ENCODE measurements at places on chromosomes 1 and 21.

DNA sequence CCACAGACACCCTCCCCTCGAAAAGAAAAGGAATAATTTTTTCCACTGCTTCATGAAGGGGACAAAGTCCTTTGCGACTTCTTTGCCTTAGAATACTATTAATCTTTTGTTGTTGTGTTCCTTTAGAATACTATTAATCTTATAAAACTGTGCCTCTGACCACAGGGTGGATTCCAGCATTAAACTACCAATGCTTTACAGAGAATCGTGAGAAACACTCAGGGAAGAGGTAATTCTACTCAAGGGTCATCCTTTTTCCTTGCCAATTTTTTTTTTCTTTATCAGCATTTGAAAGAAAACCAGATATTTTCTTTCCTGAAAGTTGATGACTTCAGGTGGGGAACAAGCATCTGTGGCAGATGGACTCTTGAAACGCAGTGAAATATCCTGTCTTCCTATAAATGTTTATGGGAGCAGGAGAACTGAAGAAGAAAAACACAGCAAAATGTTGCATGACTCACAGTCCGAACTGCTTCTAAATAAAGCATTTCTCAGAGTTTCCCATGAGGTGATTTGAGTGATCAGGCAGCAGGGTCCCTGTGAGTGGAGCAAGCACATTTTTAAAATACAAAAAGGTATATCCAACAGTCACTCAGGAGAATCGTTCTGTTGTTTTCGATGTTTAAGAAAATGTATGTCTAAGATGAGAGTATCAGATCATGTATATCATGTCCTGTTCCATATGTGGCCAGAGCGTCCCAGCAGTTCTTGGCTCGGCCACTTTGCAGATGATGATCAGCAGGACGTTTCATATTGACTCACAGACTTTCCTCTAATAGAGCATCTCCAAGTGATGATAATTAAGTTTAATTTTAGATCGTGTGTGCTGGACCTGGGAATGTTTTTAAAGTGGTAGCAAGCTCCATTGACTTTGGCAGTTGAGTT lies 154.2 kb upstream of the RUNX1 start:
- DNase-seq: no peak

- no peak for DNase-seq
Observed at GRCh38 chr1:31498376-31499040, 77.8 kb upstream of the TINAGL1 start.

- peak; percentile 93 for DNase-seq
Observed at GRCh38 chr21:30227633-30228404, 11.9 kb upstream of the CLDN8 start.

DNA sequence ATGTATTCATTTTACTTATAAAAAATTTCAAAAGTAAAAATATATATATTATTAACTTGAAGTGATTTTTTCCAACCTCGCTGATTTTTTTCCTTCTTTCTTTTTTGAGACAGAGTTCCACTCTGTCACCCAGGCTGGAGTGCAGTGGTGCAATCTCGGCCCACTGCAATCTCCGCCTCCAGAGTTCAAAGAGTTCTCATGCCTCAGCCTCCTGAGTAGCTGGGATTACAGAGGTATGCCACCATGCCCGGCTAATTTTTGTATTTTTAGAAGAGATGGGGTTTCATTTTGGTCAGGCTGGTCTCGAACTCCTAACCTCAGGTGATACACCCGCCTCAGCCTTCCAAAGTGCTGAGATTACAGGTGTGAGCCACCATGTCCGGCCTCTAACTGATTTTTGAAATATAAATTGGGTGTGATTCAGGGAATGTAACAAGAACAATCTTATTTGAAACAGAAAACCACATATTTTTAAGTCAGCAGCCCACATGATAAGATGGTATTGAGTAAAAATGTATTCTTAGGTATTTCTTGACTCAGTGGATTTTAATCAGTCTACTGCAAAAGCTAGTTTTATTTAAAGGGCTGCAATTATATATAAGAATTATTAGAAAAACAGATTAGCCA lies 30.0 kb downstream of the ZBTB8B start:
- no peak for DNase-seq

DNA sequence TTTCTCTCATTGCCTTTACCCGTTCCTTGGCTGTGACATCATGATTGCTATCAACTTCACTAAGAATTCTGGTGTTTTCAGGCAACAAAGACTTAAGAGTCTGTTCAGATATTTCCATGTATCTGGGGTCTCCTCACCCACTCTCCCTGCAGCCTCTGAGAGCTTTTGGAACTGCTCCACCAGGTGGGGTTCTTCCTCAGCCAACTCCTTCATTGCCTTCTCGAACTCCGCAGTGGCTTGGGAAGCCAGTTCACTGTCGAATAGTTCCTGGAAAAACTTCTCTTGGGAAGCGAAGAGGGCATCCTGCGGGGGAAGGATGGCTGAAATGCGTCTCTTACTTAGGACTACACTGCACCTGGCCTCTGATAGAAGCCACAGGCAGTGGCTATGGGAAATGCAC lies 2.1 kb downstream of the PEX19 start:
- no peak for DNase-seq

DNA sequence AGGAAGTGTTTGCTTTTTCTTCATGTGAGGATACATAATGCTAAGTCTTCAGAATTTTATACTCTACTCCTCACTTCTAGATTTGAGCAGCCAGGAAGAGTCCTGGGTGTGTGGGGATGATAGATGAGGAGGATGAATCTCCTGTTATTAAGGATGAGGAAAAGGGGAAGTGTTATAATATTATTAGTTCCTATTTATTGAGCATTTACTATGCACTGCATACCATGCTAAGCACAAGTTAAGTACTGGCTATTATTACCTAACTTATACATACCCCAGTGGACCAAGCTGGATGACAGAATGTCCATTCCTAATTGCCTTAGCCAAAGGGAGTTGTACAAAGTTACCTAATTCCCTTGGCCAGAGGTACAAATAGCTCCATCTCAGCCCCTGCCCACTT lies 19.8 kb downstream of the CACHD1 start:
- no peak for DNase-seq

GRCh38 chr21:39553331-39553730 lies 59.4 kb upstream of the B3GALT5 start:
- no peak for DNase-seq

- no peak for DNase-seq
Observed at GRCh38 chr21:33655588-33656221, 13.4 kb downstream of the ITSN1 start.

DNA sequence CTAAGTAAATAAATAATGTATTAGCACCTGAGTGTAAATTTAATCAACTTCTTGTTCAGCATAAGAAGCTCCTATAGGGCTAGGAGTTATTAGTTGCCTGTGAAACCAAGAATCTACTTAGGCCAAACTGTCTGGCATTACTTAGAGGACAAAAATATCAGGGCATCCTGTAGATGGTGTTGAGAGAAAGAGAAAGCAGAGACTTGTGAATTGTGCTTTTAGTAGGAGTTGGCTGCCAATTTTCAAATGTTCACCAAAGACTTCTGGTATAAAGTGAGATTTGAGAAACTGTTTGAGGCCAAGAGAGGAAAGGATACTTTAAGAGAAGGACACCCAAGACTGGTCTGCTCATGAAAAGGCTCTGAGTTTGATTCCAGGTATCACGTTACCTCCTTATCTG lies 315.5 kb upstream of the DEPDC1 start:
- DNase-seq: no peak

- DNase-seq: no peak
Observed at GRCh38 chr1:183702087-183702812, 49.1 kb upstream of the APOBEC4 start.

DNA sequence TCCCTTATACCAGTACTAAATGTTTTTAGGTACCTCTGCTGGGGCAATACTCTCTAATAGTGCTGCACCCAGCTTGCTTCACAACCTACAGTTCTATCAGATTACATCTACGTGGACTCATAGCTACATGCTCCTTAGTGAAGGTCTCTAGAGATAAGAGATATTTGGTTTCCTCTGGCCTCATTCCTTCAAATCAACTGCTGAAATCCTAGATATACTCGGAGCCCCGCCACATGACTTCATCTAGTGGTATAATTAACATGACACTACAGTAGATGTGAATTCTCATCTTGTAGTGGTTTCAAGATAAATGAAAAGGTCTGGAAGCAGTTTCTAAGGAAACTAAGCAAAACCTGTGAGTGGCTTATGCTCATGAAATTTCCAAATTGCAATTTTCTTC lies 115.4 kb downstream of the SMYD2 start:
- DNase-seq: no peak

GRCh38 chr1:11500881-11501280 lies 21.9 kb downstream of the DISP3 start:
- DNase-seq: no peak

DNA sequence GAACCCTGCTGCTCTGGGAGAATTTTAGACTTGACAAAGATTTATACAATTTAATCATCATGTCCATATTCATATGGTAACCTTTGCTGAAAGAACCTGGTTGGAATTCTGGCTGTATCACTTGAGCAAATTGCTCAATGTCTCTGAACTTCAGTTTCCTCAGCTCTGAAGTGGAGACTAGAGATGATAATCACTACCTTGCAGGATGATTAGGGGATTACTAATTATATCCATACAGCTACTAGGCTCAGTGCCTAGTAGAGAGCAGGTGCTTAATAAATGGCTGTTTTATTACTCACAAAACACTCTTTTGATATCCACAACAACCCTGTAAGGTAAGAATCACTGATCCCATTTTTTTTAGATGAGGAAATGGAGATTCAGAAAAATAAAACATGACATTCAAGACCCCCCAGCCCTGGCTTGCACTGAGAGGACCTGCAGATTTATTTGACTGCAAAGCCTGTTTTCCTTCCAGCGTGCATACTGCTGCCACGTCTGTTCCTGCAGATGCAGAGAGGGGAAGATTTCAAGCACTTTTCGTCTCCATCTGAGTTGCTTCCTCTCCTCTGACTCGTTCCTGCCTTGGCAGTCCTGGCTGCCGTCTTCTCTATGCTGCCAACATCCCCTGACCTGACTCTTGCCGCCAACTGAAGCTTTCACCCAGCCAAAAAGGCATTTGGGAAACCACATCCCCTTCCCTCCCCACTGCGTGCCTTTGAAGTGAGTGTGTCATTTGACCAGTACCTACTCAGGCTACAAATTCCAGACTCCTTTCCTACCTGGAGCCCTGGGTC lies 203.0 kb downstream of the PLPP3 start:
- DNase-seq: peak; percentile 66

DNA sequence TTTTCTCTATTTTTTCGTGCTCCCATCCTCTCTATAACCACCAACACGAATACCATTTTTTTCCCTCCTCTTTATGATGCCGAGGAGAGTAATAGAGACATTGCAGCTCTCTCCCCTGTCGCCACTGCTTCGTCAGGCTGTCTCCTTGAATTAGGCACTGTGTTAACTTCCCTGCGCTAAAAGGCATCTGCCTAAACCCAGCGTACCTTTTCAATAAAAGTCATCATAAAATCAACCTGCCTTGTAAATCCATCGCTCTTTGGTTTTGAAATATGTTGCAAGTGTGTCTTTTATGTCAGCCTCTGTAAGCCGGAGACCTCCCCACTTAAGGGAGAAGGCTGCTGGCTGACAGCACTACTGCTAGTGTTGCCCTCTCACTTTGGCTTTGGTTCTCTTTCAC lies 8.7 kb downstream of the RNF220 start:
- no peak for DNase-seq

- DNase-seq: no peak
Observed at GRCh38 chr1:178075333-178075732, 18.6 kb upstream of the RASAL2 start.

DNA sequence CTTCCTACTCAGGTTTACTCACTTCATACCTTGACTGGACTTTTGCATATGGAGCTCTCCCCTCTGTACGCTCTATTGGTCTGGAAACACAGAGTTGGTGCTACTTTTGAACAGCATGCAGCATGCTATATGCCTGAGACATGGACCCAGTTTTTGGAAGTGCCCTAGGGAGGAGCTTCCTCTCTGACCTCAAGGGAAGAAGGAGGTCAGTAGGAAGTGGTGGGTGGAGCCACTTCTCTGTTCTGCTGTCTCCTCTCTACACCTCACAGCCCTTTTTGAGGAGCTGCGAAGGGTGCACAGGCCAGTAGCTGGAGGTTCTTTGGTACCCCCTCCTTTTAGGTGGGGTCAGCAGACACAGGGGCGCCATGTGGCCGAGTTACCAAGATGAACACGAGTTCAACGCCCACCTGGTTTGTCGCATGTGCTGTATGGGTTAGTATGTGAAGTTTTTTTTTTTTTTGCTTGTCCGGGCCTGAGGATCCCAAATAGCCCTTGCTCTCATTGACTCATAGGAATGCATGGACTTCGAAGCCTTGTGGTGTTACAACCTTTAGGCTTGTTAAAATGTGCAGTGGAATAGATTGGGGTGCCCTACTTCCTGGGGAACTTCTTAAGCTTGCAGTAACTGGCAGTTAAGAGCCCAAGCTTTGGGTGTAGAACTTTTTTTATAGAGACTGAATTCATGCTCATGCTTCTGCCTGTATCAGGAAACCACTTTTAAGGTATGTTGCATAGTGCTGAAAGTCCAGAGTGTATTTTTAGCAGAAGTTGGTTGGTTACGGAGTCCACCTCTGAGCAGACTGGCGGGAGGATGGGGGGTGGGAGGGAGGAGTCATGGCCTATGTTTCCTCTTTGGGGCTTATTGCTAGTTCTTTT lies 10.7 kb downstream of the MACF1 start:
- DNase-seq: no peak

- DNase-seq: no peak
Observed at GRCh38 chr1:218273762-218274479, 11.2 kb upstream of the RRP15 start.

DNA sequence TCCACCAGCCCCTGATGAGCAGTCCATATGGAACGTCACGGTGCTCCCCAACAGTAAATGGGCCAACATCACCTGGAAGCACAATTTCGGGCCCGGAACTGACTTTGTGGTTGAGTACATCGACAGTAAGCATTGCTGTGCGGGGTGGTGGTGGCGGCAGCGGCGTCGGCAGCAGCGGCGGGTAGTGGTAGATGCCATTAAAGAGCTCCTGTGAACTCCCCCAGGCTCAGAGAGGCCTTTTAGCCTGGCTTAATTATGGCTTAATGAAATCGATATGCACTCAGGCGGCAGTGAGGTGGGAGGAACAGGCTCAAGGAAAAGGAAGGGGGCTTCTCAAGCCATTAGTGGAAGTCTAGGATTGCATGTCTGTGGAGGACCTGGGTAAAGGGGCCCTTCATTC lies 41.9 kb upstream of the CNTN2 start:
- no peak for DNase-seq

DNA sequence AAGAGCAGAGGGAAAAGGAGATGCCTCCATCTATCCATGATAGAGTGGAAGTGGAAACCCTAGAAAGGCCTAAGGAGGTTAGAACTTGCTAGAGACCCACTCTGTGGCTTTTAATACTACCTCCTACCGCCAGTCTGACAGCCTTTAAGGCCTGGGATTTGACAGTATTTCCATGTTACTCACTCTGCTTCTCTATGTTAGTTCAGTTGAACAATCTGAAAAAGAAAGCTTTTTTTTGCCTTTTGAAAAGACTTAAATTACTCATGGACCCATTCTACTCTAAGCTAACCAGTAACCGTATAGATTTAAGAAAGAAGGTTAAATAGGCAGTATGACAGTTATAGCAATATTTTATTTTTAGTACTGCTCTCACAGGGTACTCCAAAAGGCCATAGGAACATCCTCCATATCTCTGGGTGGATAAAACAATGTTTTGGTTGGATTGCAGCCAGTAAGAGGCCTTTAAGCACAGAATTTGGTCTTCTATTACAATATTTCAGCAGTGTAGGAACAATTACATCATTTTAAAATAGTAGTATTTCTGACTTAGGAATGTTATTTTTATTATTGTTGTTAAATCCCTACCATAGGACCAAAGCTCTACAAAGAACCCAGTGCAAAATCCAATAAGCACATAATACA lies 15.9 kb upstream of the GPR25 start:
- no peak for DNase-seq

GRCh38 chr1:47995306-47996050 lies 1.7 kb downstream of the TRABD2B start:
- no peak for DNase-seq
